ENCODE measurements at places on chromosomes 5 and 9.

DNA sequence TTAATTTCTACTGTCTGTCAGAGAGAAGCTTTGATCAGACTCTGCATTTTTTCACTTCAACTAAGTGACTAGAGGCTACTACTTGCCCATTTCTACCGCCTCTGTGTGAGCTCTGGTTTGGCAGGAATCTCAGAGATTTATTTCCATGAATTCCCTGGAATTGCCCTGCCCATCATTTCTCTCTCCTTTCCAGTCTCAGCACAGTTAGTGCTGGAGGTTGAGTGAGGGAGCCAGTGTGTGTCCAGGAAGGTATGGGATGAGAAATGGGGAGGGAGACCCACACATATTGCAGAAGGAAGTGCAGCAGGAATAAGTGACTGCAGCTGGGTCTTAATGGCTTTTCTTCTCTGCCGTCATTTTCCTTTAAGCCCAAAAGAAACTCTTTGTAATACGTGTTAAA lies 443.1 kb upstream of the ZNF462 start:
- no peak for DNase-seq

DNA sequence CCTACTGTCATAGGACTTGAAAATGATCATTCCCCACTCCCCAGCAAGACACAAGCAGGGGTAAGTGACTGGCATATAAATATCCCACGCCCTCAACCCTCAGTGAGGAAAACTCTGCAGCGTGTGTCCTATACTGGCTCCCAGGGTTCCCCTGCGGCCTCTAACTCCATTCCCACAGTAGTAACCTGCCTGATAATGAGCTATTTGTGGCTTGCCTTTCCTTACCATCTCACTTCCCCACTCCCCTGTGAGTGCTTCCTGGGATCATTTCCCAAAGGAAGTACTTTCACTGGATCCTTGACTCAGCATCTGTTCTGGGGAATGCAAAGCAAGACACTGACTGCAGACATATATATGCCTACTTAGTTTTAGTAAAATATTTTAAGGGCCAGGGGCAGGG lies 14.3 kb downstream of the CDC14B start:
- no peak for DNase-seq

GRCh38 chr9:87446527-87446926 lies 51.1 kb upstream of the DAPK1 start:
- DNase-seq = no peak

DNA sequence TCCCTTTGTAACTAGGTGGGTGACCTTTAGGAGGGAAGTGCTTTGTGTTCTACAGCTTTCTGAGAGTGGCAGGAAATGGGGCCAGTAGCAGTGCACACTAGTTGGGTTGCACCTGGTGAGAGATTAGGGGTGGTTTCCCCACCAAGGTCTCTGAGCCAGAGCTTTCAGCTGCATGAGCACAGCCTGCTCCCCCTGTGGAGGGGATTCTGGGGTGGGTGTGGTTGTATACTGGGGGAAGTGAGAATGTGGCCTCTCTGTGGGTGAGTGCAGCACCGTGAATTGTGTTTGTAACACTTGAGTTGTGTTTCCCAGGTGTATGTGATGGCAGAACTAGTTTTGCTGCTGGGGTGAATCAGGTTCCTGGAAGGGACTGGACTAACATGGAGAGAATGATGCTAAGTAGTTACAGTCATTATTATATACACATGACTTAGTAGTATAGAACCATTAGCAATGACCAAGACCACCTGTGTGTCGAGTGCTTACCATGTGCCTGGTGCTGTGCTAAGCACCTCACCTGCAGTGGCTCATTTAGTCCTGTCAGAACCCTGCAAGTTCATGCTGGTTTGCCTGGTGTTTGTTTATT lies 11.8 kb upstream of the CXXC5 start:
- peak; percentile 76 for DNase-seq

GRCh38 chr9:89234205-89235067 lies 55.8 kb upstream of the SHC3 start:
- DNase-seq = no peak

DNA sequence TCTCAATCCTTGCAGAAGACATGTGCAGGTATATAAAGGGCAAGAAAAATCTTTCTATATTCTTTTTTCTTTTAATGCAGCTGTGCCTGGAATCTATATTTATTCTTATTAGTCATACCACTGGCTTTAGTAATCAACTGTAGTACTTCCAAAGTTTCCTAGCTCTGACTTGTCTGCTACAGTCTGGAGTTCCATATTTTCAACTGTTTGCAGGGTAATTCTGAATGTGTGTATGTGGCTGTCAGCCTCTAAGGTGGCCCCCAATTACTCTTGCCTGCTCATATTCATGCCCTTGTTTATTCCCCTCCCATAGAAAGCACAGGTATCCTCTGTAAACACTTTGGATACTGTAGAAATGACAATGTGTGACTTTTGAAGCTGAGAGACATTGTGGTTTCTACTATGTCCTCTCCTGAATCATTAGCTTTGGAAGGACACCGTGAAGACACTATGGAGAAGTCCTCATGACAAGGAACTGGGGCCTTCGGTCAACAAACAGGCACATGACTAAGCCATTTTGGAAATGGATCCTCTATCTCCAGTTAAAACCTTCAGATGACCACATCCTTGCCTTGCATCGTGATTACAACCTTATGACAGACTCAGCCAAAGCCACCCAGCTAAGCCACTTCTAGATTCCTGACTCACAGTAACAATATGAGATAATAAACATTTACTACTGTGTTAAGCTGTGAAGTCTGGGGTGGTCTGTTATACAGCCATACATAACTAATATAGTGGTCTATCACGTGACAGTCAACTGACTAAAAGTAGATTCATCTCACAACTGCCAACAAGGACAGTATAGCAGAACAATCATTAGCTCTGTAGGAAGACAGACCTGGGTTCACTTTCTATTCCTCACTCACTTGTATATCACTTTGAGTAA lies 49.5 kb upstream of the SUSD1 start:
- no peak for DNase-seq

DNA sequence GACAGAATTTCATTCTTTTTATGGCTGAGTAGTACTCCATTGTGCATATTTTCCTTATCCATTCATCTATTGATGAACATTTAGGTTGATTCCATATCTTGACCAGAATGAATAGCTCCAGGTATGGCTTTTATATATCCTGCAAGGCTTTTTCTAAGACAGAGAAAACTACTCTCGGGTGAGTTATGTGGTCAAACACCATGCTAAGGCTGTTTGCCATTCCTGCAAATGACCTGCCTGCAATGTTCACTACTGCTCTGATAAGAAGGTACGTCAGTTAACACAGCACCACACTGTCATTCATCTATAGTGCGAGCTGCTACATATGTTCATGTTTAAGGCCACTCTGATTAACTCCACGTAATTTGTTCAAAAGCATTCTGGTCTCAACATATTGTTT lies 256.8 kb upstream of the RGMB start:
- no peak for DNase-seq

GRCh38 chr5:24598956-24599355 lies 45.8 kb downstream of the CDH10 start:
- DNase-seq = no peak

GRCh38 chr9:133075925-133076630 lies 14.3 kb downstream of the CEL start:
- DNase-seq = no peak

- DNase-seq = no peak
These were observed 1.3 kb downstream of the CDX1 start for GRCh38 chr5:150167908-150168307.

GRCh38 chr9:126371007-126371870 lies 44.6 kb downstream of the MVB12B start:
- no peak for DNase-seq

DNA sequence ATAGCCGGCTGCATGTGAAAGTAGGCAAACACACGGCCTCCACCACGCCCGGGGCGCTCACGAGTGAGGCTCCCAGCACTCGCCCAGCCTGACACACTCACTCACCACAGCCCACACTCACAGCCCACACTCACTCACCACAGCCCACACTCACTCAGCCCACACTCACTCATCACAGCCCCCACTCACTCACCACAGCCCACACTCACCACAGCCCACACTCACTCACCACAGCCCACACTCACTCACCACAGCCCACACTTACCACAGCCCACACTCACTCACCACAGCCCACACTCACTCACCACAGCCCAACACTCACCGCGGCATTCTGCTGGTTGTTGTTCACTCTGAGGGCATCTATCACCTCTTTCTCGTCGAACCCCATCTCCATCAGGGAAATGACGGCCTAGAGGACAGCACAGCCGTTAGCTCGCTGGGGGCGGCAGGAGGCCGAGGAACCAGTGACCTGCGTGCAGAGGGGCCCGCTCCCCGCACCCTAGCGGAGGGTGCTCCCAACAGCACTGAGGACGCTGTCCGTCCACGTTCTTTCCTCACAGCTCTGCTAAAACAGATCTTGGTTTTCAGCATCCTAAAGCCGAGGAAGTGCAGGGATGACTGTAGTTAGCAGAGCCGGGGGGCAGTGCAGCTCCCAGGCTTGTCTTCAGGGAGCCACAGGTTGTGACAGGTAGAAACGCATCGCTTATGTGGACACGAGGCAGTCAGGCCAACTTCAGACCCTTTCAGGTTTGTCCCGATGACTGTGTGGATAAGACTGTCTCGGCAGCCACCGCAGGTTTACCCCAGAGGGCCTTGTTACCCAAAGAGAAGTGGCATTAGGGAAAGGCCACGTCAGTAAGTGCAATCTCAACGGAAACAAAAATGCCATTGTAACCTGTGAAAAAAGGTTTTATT lies 21.6 kb downstream of the UBAC1 start:
- DNase-seq = no peak

DNA sequence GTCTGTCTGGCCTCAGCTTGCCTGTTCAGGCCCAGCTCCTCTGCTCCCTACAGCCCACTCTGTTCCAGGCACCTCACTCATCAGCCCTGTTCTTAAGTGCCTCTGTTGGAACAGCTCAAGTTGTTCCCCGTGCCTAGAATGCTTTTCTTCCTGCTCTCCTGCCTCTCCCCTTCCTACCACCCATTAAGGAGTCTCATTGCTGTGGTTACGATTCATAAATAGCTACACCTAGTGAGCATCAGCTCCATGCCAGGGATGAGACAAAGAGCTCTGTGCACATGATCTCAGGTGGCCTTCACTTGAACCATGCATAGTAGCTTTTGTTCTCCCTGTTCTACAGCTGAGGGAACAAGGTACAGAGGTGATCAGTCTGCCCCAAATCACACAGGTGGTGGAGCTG lies 54.3 kb downstream of the PSD2 start:
- DNase-seq = no peak

- no peak for DNase-seq
These were observed at the start of gene HMMR for GRCh38 chr5:163460562-163461171. TSS of gene HMMR (plus strand) at chr5:163460632. CDS start at chr5:163460693, 61 bp downstream.

DNA sequence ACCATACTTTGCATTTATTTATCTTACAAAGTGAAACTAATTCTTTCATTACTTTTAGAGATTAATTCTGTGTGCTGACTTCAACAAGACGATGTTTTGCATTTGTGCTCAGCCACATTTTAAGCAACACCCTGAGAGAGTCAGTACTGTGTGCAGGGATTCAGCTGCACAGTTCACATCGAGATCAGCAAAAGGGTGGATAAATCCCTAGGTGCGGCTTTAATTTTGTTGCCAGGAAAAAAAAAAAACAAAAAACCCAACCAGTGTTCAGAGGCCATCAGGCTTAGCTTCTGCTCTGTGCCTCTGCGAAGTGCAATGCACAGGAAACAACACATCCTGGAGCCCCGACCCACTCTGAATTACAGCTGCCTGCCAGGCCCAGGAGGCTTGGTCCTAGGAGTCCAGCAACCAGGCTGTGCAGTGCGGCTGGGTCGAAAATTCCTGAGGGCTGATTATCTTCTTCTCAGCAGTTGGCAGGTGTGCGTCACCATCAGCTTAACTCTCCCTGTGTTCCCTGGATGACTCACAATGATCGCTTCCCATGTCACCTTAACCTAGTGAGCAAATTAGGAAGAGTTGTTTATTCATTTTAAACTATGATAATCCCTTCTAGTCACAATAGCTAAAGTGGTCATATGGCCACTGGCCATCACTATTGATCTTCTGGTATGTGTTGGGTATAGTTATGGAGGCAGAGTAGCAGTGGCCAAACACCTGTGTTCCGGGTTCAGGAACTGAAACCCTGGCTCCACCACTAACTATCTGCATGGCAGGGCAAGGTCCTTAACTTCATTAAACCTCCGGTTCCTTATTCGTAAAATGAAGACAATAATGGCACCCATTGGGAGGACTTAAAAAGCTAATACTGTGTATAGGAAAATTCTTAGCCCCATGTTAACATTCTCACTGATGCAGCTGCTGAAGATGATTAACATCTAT lies 31.2 kb upstream of the NDUFB6 start:
- no peak for DNase-seq

- no peak for DNase-seq
These were observed 26.4 kb downstream of the LPCAT1 start for GRCh38 chr5:1497242-1497777.

- DNase-seq = no peak
These were observed 1.8 kb upstream of the INIP start for GRCh38 chr9:112719696-112720095.

DNA sequence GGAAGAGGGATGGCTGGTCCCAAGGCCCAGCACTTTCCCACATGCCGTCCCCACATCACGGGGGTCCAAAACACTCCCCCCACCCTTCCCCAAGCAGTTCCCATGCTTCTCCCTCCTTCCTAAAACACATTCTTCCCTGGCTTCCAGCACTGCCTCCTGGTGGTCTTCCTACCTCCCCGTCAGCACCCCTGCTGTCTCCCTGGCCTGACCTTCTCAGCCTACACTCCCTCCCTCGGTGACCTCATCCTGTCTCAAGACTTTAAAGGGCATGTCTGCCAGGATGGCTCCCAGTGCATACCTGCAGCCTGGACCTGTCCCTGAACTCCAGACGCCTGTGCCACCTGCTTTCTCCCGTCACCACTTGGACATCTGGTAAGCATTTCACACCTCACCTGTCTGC lies 4.3 kb upstream of the NCS1 start:
- no peak for DNase-seq

- no peak for DNase-seq
These were observed 737.7 kb downstream of the TLE1 start for GRCh38 chr9:80951675-80952074.

DNA sequence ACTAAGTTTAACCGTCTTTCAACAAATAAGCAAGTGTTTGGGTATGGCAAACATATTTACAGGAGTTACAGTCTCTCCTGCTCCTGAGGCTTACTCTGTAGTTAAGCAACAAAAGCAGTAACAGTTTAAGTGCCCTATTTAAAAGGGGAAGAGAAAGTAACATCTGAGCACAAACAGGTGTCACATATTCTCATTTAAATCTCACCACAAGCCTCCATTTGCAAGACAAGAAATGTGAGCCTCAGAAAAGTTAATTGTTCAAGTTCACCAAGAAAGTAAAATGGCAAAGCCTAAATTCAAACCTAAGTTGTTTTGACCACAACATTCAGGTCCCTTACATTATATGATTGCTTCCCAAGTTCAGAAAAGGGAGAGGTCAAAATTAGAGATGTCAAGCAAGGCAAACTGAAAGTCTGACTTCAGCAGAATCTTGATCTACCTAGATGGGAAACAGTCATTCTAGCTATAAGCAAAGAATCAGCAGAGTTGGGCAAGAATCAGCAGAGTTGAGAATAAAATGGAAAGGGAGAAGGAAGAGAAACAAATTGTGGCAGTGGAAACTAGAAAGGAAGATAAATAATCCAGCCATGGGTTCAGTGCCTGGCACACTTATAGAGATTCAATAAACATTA lies 93.4 kb downstream of the STRBP start:
- peak; percentile 2 for DNase-seq
